ENCODE measurements at places on chromosomes 13 and 19. TPM values are rescaled to one million over a fixed set of nuclear protein-coding genes. Genes with fewer than 3 reads are reported as not detected.

Gene FFAR3
- not detected for total RNA-seq

Gene PRODH2
- total RNA-seq: 0.36 TPM

Gene ZNF541
- not detected for total RNA-seq

Gene ZNF611
- 2.1 TPM for total RNA-seq

Gene COL5A3
- 5.8 TPM for total RNA-seq

Data from A549 treated with CORT108297 at 1 μM for 4 hours (cell line).